ENCODE measurements at places on chromosomes 7 and 10. TPM values are rescaled to one million over a fixed set of nuclear protein-coding genes. Genes with fewer than 3 reads are reported as not detected.

DNA sequence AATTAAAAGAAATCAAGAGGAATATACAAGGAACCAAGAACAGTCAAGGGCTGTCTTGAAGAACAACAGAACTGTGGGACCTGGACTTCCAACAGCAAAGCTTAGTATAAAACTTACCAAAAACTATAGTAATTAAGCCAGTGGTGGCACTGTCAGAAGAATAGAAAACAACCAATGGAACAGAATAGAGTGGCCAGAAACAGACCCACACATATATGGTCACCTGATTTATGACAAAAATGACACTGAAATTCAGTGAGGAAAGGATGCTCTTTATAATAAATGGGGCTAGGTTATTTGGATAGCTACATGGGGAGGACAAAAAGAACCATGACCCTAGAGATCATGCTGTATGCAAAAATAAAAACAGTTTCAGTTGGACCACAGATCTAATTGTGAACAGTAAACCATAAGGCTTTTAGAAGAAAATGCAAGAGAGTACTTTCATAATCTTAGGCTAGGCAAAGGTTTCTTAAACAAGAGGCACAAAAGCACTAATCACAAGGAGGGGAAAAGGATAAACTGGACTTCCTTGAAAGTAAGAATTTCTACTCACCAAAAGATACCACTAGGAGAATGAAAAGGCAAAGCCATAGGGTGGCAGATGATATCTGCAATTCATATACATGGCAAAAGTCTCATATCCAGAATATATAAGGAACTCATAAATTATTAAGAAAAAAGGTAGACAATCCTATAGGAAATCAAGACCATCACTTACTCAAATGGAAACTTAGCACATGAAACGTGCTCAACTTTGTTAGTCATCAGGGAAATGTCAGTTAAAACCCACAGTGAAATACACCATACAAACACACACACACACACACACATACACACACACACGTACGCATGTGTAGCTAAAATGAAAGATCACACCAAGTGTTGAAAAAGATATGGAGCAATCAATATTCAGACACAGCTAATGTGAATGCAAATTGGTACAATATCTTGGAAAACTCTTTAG is 20.8 kb downstream of the HYCC1 start:
- H3K27me3 ChIP-seq = no peaks in the 10 kb centered on the region
- DNase-seq = no peak
- no peak overlapping the region for H3K4me3 ChIP-seq
- H3K36me3 ChIP-seq = no peaks in the 10 kb centered on the region
- H3K4me1 ChIP-seq = no peaks in the 10 kb centered on the region

- no peak overlapping the region for H3K4me3 ChIP-seq
- DNase-seq = no peak
- H3K27ac ChIP-seq = no peak overlapping the region
- H3K36me3 ChIP-seq = no peaks in the 10 kb centered on the region
- no peaks in the 10 kb centered on the region for H3K27me3 ChIP-seq
Observed at GRCh38 chr7:42734568-42734967, 177.3 kb downstream of the C7orf25 start.

DNA sequence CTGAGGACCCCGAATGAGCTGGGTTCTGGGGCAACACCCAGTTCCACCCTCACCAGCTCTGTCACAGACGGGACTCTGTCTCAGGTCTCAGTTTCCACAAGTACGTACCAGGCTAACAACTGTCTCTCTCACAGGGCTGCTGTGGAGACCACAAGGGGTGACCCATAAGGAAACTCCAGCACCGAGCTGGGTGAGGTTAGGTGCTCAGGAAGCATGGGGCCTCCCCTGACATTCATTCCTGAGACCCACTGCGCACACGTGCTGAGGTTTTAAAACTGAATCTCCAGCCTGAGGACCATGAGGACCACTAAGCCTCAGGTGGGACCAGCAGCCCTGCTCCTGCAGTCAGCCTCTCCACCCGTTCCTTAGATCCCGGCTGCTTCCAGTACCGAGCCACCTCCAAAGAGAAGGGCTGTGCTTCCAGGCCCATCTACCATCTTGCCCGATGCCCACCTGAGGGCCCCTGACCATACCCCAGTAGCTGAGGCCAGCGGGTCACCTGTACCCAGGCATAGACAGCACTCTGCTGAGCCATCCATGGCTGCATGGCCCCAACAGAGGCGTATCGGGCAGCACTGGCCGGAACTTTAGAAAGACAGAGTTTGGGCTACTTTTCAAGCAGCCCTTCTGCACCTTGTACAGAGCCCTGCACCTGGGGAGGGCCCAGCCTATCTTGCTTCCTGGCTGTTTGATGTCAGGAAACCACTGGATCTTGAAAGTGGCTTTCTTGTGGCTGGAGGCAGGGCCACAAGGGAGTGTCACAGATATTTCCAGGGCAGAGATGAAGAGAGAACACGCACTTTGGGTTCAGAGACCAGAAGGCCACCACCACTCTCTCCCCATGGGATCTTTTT is 18.7 kb downstream of the HSPA12A start:
- no peaks in the 10 kb centered on the region for H3K36me3 ChIP-seq
- no peak for DNase-seq
- no peak overlapping the region for H3K27ac ChIP-seq
- H3K4me3 ChIP-seq = no peak overlapping the region
- H3K4me1 ChIP-seq = no peaks in the 10 kb centered on the region
- H3K27me3 ChIP-seq = no peaks in the 10 kb centered on the region

DNA sequence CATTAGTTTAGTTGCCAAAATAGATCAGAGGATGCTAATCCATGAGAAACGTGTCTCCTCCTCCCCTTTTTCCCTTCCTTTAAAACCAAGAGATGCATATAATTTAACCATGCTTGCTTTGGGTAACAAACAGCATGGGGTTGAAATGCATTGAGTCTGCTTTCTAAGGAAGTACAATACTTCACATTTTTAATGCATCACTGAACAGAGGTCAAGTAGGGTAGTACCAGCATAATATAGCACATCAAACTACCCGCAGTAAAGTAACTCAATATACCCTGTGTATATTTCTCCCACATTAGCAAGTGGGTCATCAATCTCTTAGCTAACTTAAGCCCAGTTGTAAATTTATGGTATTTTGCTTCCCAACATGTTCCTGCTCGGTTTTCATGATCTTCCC is 239.3 kb upstream of the SEMA3C start:
- no peaks in the 10 kb centered on the region for H3K4me1 ChIP-seq
- no peak overlapping the region for H3K4me3 ChIP-seq
- no peaks in the 10 kb centered on the region for H3K36me3 ChIP-seq

DNA sequence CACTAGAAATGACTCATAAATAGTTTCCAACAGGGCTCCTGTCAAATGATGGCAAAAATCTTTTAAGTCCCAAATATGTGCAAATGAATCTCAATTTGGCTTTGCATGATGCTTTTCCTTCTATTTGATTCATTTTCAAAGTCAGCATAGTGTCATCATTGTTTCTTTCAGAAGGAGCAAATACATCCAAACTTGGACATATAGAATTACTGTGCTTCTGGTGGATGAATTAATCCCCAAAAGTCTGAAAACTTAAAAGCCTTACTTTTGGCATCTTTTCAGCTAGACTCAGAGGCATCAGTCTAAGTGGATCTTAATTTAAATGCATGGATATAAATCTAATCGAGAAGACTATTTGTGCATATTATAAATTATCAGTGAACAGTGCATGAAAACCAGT is 578.1 kb upstream of the FZD8 start:
- no peak overlapping the region for H3K27ac ChIP-seq
- no peak for DNase-seq
- no peaks in the 10 kb centered on the region for H3K27me3 ChIP-seq

DNA sequence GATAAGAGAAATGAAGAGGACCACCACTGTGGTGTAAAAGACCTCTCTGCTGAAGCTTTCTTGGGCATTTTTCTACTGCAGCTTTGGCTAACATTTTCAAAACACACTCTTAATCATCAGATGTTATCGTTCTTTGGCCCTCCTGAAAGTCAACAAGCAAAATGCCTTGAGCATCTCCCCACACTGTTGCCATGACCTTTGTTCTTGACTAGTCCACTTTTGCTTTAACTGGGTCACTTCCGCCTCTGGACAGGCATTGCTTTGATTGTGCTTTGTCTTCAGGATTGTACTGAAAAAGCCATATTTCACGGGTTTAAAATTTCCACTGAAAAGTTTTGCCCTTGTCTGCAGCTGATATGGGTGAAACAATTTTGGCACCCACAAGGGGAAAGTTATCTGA is 107.8 kb upstream of the CXCL12 start:
- H3K4me3 ChIP-seq = no peak overlapping the region
- H3K27ac ChIP-seq = no peak overlapping the region
- H3K36me3 ChIP-seq = no peaks in the 10 kb centered on the region

GRCh38 chr7:151520419-151521261 is 945 bp upstream of the RHEB start:
- no peaks in the 10 kb centered on the region for H3K4me1 ChIP-seq
- H3K4me3 ChIP-seq = peak overlapping the region; percentile 49
- H3K36me3 ChIP-seq = no peaks in the 10 kb centered on the region
- H3K27me3 ChIP-seq = no peaks in the 10 kb centered on the region
- peak; percentile 80 for DNase-seq

GRCh38 chr10:86827639-86828038 is 71.2 kb downstream of the BMPR1A start:
- no peaks in the 10 kb centered on the region for H3K36me3 ChIP-seq
- no peak for DNase-seq
- no peaks in the 10 kb centered on the region for H3K27me3 ChIP-seq

- H3K27ac ChIP-seq = no peak overlapping the region
- H3K36me3 ChIP-seq = no peaks in the 10 kb centered on the region
- H3K4me3 ChIP-seq = no peak overlapping the region
- no peak for DNase-seq
- H3K27me3 ChIP-seq = no peaks in the 10 kb centered on the region
Observed at GRCh38 chr7:115475761-115476385, 554.0 kb downstream of the MDFIC start.

DYNC1I1 gene
- total RNA-seq = 13.3 TPM

SP8 gene
- not detected for total RNA-seq

TRIM73 gene
- 2.9 TPM for total RNA-seq
